ENCODE measurements at places on chromosomes 1 and 21.

- DNase-seq, result no peak
These were observed 2.4 kb downstream of the ELF3 start for GRCh38 chr1:202012544-202013478.

DNA sequence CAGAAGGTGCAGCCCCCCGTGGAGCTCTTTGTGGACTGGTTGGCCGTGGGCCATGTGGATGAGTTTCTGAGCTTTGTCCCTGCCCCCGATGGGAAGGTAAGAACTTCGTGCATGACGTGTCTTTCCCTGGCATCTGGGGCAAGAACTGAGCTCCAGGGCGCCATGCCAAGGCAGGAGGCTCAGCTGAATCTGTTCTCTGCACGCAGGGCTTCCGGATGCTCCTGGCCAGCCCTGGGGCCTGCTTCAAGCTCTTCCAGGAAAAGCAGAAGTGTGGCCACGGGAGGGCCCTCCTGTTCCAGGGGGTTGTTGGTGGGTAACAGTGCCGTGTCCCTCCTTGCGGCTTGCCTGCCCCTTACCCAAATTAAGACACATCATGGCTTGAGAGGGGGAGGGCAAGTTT is 27.7 kb downstream of the PADI3 start:
- no peak for DNase-seq

- DNase-seq, result no peak
These were observed 1.4 kb upstream of the KRTAP10-2 start for GRCh38 chr21:44552681-44553080.

DNA sequence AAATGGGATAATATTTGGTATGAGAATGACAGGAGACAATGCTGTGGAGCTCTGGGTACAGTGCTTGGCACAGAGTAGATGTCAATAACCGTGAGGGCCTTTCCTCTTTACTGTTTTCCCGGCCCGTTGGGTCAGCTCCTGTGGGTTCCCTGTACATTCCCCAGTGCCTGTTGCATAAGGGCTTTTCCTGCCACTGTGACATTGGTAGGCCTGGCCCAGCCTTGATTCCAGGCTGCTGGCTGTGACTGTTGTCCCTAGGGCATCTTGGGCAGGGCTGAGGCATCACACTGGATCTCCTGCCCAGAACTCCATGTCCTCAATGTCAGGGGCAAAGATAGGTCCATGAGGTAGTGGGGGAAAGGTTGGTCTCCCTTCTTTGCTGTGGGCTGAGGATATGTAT is 25.8 kb upstream of the MYCL start:
- DNase-seq, result no peak

GRCh38 chr21:43320526-43320925 is 106.4 kb downstream of the SIK1 start:
- DNase-seq, result no peak

DNA sequence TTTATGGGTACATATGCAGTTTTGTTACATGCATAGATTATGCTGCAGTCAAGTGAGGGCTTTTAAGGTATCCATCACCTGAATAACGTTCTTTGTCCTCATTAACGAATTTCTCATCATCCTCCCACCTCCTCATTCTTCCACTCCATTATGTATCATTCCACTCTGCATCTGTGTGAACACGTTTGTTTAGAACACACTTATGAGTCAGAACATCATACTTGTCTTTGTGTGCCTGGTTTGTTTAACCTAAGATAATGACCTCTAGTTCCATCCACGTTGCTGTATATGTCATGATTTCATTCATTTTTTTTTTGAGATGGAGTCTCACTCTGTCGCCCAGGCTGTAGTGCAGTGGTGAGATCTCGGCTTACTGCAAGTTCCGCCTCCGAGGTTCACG is 6.7 kb upstream of the MPC2 start:
- DNase-seq, result no peak

GRCh38 chr1:225449774-225450173 is 21.9 kb upstream of the LBR start:
- DNase-seq, result no peak

DNA sequence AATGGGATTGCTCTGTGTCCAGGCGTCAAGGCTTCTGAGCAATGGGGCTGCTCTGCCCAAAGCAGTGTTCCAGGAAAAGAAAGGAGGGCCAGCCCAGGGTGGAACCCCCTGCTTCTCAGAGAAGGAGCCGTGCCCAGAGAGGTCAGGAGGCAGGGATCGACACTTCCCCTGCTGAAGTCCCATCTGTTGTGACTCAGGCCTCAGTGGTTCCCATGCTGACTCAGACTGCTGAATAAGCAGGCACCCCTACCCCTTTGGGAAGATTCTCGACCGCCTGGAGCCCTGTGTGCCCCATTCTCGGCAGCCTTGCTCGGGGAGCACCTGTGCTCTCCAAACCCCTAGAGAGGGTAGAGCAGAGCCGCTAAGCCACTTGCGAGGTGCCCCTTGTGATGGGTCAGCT is 23.9 kb downstream of the PKP1 start:
- DNase-seq, result no peak

DNA sequence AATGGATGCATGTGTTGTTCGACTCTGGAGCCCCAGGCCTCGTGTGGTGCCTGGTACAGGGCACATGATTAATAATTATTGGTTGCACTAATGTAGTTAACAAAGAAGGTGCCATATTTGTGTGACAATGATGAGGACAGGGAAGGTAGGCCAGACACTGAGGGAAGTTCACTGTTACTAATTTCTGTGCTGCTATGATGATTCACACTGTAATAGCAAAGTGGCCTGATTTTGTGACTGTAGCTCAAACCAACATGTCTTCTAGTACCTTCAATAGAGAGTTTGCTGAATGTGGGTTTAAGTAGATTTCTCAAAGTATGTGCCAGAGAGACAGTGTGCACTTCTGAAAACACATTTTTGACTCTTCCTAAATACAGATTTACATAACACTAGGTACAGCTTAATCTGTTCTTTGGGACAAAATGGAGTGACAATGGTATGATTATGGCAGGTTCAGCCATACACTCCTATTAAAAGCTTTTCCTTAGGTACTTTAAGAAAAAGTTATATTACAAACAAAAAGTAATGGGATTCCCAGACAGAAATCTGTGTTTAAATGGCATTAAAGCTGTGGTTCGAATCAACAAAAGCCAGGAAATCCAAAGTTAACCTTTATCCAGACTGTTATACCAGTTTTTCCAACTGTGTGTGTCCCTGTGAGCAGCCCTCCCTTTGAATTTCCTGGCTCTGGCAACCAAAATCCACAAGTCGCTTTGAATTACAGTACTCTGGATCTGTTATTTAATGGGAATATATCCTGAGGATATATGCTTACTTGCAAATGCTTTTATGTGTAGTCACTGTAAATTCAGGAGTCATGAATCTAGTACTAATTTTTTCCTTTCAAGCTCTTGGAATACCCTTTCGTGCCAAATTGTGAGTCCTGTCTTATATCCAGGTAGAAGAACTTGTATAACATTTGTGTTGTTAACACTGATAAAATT is 277.1 kb upstream of the SGIP1 start:
- no peak for DNase-seq

DNA sequence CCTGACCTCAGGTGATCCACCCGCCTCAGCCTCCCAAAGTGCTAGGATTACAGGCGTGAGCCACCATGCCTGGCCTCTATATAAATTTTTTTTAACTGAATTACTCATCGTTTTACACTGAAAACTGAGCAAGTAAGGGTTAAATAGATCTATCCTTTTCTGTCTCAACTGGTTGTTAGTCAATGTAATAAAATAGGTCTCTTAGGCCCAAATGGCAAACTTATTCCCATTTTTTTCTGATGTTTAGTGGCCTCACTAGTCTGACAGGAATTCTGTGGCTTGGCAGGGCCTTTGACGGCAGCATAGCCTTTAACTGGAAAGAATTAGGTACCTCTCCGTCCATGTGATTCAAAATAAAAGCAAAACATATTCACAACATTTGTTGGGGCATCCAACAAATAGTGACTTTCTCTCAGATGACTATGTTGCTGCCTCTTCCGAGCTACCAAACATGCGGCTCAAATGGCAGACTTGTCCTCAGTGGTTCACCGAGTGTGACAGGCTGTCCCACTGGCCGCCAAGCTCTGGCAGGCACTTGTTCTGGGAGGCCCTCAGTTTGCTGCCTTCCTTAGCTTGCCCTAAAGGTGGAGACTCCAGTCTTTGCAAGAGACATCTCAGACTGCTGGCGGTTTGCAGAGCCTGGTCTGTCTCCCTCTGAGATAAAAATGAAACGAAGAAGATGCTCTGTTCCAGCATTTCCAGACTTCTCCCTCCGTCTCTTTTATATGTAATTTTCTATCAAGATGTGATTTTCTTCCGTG is 17.4 kb downstream of the ATP1A4 start:
- no peak for DNase-seq

- DNase-seq, result no peak
These were observed 61.5 kb upstream of the F3 start for GRCh38 chr1:94602802-94603625.

DNA sequence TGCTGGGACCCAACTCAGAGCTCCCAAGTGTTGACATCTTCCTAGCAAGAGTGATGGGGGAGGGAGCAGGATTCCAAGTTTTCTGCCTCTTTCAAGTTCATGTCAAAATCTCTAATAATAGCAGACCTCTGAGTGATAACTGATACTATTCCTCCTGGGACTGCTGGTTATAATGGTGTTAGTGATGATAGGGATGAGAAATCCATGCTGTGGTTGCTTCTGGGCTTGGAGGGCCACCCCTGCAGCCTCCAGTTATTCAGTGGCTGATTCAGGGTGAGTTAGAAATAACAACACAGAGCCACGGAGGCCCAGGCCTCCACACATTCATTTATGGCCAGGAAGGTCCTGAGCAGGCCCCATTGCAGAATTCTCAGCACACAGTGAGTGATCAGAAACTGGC is 40.6 kb upstream of the ARTN start:
- no peak for DNase-seq

DNA sequence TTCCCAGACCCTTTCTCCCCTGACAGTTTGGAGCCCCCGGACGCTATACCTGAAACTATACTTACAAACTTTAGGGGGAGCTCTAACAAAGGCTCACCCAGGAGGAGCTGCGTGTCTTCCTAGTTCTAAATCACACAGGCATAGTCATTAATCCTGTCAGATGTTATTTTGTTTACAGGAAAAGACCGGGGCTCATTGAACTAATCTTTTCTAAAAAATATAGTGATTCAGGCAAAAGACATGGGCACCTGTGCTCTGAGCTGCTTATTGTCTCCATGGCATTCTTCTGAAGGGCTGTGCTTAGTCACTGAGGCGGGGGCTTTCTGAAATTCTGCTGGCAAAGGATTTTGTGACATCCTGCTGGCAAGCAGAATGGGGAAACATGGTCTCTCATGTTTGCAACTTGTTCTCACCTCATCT is 1577.0 kb downstream of the NCAM2 start:
- no peak for DNase-seq

DNA sequence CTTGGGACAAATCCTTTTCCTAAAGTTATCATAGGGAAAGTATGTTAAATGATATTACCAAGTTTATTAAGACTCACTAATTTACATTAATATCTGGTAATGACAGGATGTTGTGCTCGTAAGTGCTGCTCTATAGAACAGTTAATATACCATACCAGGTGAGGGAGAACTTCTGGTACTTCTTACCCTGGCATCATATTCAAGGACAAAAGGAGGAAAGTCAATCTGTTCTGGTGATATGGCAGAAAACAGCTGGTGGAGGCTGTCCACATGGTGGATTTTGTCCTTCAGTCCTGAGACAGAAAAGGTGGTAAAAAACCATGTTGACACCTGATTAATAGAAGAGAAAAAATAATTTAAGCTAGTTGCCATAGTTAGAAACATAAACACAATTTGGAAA is 51.6 kb downstream of the GDAP2 start:
- DNase-seq, result no peak

GRCh38 chr1:185487936-185488335 is 170.9 kb upstream of the IVNS1ABP start:
- no peak for DNase-seq

DNA sequence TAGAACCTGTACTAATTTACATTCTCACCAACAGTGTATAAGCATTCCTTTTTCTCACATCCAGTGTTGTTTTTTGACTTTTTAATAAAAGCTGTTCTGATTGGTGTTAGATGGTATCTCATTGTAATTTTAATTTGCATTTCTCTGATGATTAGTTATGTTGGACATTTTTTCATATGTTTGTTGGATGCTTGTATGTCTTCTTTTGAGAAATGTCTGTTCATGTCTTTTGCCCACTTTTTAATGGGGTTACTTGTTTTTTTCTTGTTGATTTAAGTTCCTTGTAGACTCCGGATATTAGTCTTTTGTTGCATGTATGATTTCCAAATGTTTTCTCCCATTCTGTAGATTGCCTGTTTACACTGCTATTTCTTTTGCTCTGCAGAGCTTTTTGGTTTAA is 8.0 kb downstream of the COG2 start:
- no peak for DNase-seq

DNA sequence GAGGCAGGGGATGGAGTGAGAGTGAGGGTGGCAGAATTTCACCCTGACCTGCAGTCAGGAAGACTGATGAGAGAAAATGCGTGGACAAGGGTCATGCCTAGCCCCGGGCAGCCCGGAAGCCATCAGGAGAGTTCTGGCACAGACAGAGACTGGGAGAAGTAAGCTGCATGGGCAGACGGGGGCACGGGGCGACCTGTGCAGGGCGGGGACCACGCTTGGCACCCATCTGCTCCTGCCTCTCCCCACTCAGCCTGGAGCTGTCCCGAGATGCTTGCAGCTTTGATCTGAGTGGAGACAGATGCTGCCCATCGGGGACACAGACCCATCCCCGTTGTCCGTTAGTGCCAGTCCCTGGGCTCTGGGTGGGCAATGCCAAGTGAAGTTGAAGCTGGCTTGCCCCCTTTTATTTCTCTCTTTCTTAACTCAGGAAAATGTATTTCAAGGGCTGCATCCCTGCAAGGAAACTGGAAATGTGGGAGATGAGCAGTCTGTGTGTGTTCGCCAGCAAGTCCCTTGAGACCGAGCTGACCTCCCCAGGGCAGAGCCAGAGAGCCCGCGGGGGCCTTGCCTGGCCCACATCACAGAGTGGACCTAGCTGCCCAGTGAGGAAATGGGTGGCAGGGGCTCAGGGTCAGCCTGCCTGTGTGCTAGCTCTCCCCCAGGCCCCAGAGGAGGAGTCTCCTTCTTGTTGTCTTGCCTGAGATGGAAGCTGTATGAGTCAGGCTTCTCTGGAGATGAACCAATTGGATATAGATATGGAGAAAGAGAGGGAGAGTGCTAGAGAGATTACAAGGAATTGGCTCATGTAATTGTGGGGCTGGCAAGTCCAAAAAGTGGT is 121.3 kb upstream of the C1orf174 start:
- no peak for DNase-seq

DNA sequence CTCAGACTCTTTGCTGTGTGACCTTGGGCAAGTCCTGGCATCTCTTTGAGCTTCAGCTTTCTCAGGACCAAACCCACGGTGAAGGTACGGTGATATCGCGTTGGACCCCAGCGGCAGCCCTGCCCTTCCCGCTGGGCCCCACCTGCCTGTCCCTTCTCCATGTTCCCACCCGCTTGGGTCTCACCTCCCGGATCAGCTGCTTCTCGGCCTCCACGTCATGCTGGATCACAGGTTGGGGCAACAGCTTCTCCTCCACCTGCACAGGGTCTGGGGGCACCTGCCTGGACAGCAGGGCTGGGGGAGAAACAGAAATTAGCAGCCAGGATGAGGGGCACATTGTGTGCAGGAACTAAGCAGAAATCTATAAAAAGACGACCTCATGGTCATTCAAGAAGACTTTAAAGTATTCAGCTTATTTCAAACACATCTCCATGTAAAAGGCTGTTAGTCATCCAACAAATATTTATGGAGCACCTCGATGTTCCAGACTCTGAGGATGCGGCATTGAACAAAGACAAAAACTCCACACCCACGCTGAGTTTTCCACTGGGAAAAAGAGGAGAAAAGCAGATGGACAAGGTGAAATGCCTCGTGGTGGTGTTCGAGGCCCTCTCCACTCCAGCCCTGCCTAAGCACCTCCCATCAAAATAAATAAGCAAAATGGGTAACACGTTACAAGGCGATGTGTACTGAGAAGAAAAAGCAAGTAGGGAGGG is 19.5 kb downstream of the KIF17 start:
- DNase-seq, result no peak

All from CD4-positive, alpha-beta T cell (primary cell).